ENCODE measurements at places on chromosomes 2 and 18. TPM values are rescaled to one million over a fixed set of nuclear protein-coding genes. Genes with fewer than 3 reads are reported as not detected.

The LIPG gene
- 48.0 TPM for total RNA-seq

The HADHB gene
- 118 TPM for total RNA-seq

The RASGRP3 gene
- 8.4 TPM for total RNA-seq

The IGFBP2 gene
- 274 TPM for total RNA-seq

The IL1R1 gene
- 23.2 TPM for total RNA-seq

The HTR2B gene
- total RNA-seq: 1.2 TPM

The PPP1R1C gene
- not detected for total RNA-seq

The LOXHD1 gene
- total RNA-seq: not detected

The TUBB8B gene
- total RNA-seq: not detected

The LRP2 gene
- not detected for total RNA-seq

The IL1B gene
- total RNA-seq: not detected

The DYSF gene
- total RNA-seq: 87.3 TPM

The TPO gene
- total RNA-seq: not detected

The LTBP1 gene
- total RNA-seq: 10.7 TPM

The RAX gene
- total RNA-seq: not detected

The TACR1 gene
- not detected for total RNA-seq

The PREPL gene
- 20.1 TPM for total RNA-seq

The TGFA gene
- 0.38 TPM for total RNA-seq

The KLF7 gene
- 31.7 TPM for total RNA-seq

The CAVIN2 gene
- 128 TPM for total RNA-seq

The CYTIP gene
- not detected for total RNA-seq

The METAP1D gene
- total RNA-seq: 3.7 TPM

The RGPD4 gene
- total RNA-seq: not detected

The TCF23 gene
- not detected for total RNA-seq

The VWA3B gene
- total RNA-seq: not detected

The TMEM214 gene
- total RNA-seq: 18.4 TPM

The SULT1C4 gene
- 9.3 TPM for total RNA-seq

The FOXI3 gene
- total RNA-seq: not detected

The DSC3 gene
- 0.38 TPM for total RNA-seq

Data from endothelial cell of coronary artery (primary cell).